Stimulated activated CD4-positive, alpha-beta T cell treated with anti-CD3 and anti-CD28 coated beads, Interleukin-1b, Interleukin-23, amount 100 ng/mL, for 1 hour (primary cell): ENCODE measurements at places on chromosomes 12 and 14.

- no peak for DNase-seq
These were observed 1068.6 kb downstream of the BCL11B start for GRCh38 chr14:98203421-98203820.

- DNase-seq: no peak
These were observed 484 bp downstream of the PPP1CC start for GRCh38 chr12:110742096-110742717.

- DNase-seq: no peak
These were observed 16.0 kb upstream of the PLEKHH1 start for GRCh38 chr14:67517083-67517482.

DNA sequence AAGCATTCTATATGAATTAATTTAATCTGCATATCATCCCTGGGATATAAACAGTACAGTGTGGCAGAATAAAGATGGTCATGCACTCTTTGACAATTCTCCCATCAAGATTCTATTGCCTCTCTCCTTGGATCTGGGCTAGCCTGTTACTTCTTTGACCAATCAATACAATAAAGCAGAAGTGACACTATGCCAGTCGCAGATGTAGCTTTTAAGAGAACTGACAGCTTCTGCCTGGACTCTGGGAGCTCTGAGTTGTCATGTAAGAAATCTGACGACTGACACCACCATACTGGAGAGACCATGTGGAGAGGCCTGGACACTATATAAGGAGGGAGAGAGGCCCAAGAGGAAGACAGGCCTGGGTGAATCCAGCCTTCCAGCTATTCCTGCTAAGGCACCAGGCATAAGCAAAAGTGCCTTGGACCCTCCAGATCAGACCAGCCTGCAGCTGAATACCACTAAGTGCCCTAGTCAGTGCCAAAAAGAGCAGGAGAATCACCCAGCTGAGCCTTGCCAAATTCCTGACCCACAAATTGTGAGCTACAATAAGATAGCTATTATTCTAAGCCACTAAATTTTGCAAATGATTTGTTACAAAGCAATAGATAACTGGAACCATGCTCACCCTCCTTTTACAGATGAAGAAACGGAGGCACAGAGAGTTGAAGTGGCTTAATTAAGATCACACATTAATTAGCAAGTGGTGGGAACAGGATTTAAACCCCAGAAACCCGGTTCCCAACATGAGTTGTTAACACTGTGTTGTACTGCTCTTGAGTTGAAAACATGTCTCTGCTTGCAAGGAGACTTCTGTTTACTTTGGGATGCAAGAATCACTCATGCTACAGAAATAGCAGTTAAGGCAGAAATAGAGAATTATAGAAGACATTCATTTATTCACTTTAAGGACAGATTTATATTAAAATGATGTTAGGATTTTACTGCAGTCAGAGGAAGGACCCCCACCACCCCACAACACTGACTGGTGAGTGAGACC, 84.6 kb downstream of the RIN3 start:
- DNase-seq: no peak

DNA sequence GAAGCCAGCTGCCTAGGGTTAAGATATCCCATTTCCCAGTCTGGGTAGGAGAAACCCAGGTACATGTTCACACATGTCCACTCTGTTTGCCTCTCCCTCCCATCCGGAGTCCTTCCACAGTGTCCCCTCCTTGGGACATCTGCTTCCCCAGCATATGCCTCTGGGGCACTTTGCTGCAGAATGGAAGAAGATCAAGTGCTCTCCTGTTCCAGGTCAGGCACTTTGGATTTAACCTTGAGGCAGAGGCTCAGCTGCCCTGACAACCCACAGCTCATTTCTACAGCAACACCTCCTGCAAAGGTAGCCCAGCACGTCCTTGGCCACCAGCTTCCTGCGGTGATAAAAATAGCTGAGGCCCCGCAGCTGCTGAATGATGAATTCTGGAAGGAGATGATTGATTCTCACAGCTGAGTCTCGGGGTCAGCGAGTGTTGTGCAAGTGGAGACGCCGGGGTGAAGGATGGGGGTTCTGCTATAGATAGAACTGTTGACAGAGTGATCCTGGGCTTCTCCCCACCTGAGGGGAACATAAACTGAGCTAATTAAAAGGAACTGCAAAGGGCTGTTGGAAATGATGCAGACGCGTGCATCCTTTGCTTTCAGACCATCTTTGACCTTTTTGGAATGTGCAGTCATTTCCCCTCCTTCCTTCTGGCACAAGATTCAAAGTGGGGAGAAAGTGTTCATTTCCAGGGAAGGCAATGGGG, 145.0 kb downstream of the SLC38A6 start:
- DNase-seq: no peak

GRCh38 chr12:31246470-31246850, 79.5 kb downstream of the SINHCAF start:
- DNase-seq: no peak

DNA sequence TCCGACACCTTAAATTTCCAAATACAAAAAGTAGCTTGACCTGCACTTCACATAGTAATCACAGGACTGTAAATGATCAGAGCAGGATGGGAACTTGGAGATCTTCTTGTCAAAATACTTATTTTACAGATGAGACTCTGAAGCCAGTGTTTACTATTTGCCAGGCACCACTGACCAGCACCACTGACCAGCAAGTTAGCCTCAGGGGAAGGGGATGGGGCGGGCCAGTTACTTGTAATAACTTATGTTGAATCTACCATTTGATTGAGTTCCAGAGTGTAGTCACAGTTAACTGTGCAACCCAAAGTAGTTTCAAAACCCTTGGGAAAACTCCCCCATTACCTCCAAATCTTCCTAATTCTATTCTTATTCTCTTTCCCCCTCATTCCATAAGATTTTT, 278.4 kb downstream of the PCNX1 start:
- DNase-seq: no peak

DNA sequence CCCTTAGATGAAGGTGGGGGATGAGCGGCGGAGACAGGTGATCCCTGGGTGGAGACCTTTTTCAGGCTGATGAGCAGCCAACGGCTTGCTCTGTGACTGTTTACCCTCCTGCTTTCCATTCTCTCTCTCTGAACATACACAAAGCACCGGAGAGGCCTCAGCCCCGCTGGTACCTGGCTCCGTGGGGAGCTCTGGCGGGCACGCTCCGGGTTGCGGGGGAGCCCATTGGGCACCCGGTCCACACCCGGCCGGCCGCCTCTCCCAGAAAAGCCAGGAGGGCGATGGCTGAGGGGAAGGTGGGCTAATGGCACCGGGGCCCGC, 545 bp downstream of the SMARCC2 start:
- no peak for DNase-seq

DNA sequence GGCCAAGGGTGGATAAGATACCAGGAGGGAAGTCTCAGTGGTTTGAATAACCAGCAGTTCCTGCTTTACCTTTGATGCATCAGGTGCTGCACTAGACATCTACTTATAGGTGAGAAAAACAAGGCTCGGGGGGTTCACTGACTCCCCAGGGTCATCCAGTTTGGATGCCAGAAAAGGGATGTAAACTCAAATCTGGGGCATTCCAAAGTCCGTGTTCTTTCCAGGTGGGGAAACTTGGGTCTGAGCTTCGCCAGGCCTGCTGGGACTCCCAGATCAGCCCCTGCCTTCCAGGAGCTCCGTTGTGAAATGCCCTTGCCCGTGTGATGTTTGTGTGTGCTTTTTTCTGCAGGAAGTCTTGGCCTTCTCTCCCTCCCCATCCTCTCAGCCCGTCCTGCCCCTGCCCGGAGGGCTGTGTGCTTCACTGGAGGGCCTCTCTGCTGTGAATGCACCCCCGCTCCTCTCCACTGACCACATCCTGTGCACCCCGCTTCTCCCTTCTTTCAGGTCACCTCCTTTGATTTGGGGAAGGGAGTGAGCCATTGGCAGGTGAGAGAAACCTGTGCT, 42.1 kb downstream of the TSPAN9 start:
- DNase-seq: no peak

- DNase-seq: no peak
These were observed 111.3 kb upstream of the FKBP4 start for GRCh38 chr12:2683283-2684025.

- DNase-seq: no peak
These were observed 36.4 kb downstream of the PKP2 start for GRCh38 chr12:32860192-32860591.

DNA sequence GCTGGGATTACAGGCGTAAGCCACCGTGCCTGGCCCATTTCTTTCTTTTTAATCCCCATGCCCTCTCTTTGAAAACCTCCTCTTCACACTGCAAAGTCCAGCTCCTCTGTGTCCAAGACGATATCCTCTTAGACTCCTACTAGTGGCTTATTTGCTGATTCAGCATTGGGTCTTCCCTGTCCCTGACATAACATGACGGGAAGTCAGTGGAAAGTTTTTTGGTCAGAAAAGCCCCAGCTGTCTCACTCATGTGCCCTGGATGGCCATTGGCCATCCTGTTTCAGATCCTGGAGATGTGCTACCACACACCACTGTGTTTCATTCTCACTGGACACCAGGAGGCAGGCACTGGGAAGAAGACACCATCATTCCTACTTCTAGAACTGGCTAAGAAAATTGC, 102.6 kb upstream of the MED13L start:
- no peak for DNase-seq

DNA sequence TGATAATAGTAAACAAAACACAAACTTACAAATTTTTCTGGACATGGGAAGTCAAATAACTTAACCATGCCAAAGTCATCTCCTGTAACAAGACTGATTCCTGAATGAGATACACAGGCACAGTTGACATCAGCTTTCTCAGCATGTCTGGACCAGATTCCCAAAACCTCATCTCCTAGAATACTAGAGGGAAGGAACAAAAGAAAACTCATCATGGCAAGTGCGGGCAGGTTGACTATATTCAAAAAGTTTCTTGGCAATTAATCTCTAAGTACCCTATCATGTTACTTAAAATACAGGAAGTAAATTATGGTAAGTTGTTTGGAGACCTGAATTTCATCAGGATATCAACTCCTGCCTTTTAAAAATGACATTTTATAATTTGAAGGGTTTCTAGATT, 53.9 kb downstream of the ZC3H14 start:
- no peak for DNase-seq

DNA sequence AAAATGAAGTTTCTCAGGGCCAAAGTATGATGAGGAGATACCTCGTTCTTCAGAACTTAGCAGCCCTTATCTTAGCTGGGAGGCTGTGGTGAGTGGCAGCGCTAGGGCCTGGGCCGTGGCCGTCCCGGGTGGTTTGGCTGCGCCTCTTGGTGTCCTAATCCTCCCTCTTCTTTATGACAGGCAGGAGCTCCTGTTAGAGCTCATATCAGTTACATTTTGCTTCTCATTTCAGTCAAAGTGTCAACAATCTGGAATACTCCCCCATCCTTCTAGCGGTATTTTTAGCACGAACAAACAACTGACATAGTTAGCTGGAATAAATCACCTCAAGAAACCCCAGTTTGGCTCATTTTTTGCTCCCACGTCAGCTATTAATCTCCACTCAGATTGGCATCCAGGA, 188.8 kb downstream of the TTC7B start:
- no peak for DNase-seq

DNA sequence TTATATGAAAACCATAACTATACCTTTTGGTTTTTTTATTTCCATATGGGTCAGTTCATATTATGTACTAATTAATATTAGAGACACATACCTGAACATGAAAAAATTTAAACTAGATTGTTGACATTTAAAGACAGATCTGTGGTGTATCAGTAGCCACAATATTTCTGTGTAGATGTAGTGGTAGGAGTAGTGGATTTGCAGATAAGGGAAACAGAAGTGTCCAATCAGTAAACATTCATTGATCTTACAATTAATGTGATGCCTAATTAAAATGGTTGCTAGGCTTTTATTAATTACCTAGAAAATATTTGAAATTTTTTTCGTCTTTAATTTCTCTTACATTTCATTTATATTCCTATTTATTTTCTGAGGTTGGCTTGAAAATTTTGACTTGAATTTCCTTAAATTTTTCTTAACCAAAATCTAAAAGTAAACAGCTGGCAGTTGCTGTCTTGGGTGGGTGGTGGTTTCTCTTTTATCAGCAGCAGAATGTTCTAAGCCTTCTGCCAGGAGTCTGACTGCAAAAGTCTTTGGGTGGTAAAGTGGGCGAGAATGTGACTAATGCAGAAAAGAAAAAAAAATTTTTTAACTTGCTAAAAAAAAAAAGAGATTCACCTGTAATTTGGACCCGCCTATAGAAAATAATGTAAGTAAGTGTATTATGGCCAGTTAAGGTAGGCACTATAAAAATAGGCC, 2.4 kb downstream of the FGFR1OP2 start:
- no peak for DNase-seq

DNA sequence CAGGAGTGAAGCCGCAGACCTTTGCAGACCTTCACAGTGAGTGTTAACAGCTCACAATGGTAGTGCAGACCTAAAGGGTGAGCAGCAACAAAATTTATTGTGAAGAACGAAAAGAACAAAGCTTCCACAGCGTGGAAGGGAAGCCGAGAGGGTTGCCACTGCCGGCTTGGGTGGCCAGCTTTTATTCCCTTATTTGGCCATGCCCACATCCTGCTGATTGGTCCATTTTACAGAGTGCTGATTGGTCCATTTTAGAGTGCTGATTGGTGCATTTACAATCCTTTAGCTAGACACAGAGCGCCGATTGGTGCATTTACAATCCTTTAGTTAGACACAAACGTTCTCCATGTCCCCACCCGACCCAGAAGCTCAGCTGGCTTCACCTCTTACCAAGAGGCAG, 35.5 kb downstream of the MAPK1IP1L start:
- DNase-seq: no peak

DNA sequence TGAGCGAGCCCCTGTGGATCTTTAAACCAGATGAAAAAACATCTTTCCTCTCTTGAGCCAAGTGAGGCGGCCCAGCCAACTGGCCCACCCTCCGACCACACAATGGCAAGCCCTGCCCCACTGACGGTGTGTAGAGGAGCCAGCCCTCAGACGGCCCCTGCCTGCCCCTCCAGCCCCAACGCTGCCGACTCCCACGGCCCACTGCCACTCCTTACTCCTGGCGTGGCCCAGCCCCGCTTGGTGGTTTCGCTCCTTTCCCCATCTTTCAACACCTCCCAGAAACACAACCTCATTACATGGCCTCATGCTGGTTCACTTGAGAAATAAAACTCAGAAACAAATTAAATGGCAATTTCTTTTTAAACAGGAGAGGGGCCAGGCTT, 80.6 kb upstream of the DICER1 start:
- no peak for DNase-seq

DNA sequence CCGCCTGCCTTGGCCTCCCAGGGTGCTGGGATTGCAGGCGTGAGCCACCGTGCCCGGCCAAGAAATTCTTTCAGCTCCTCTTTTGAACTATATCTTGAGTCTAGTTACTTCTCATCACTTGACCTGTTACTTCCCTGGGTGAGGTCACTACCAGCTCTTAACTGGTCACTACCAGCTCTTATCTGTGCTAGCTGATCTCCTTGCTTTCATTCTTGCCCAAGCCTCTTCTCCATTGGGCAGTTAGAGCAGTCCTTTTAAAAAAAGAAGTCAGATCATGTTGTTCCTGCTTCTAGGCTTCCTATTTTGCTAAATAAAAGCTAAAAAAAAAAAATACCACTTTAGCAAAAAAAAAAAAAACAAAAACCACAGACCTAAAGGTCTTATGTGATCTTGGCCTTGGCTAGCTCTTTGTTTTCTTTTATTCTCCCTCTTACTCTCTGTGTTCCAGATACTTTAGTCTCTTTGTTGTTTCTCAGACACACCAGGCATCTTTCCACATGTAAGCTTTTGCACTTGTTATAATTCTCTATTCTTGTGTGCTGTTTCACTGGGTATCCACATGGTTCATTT, 63.5 kb downstream of the RAD51B start:
- DNase-seq: no peak
